ENCODE measurements at places on chromosomes 1 and 21. TPM values are rescaled to one million over a fixed set of nuclear protein-coding genes. Genes with fewer than 3 reads are reported as not detected.

The ZBTB8A gene
- total RNA-seq = 26.2 TPM

GRCh38 chr1:211616231-211616964 lies 37.4 kb upstream of the SLC30A1 start:
- no peak for DNase-seq

- DNase-seq = no peak
Measured at GRCh38 chr1:235401251-235401650, 34.0 kb downstream of the TBCE start.

DNA sequence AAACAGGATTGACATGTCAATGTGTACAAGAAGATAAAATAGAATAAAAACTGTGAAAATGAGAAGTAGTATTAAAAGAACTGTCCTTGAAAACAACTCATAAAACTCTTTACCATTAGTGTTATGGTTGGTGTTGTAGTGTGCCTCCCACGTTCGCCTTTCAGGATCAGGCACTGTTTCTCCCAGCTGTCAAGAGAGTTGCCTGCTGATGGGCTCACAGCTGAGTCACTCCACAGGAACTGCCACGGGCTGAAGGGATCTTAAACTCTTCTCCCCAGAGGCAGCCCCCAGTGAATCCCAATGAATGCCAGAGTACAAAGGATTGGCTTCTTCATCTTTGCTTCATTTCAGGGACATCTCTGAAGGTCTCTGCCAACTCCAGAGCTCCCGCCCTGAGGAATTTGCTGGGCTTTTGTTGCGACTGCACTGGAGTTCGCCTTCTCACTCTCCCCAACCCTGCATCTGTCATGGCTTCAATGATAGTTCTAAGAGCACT lies 119.6 kb downstream of the ADGRL2 start:
- DNase-seq = peak; percentile 85

The CD52 gene
- 4.4 TPM for total RNA-seq

GRCh38 chr21:36783612-36784374 lies 84.9 kb downstream of the SIM2 start:
- DNase-seq = no peak

DNA sequence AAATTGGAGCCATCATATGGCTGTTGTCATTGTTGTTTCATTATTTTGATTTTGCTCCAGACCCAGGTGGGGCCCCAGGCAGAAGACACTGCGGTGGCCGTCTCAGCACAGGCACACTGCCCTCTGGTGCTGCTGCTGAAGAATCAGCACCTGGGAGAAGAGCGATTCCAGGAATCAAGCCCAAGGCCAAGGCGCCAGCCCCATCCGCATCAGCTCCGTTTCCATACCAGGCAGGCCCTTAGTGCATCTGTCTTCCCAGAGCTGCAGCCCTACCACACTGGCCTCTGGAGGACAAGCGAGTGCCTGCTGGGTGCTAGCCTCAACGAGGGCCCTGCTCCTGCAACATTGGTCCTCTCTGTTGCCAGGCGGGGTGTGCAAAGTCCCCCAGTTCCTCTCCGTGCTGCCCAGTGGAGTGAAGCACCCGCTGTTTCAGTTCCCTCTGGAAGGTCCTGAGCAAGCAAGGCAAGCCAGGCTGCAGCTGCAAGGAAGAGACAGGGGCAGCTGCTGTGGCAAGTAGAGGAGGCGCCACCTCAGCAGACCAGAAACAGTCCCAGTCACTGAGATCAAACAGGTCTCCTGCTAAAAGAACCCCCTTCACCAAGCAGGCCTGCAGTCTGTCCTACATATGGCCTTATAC lies 5.2 kb downstream of the GRIK3 start:
- DNase-seq = peak; percentile 85

DNA sequence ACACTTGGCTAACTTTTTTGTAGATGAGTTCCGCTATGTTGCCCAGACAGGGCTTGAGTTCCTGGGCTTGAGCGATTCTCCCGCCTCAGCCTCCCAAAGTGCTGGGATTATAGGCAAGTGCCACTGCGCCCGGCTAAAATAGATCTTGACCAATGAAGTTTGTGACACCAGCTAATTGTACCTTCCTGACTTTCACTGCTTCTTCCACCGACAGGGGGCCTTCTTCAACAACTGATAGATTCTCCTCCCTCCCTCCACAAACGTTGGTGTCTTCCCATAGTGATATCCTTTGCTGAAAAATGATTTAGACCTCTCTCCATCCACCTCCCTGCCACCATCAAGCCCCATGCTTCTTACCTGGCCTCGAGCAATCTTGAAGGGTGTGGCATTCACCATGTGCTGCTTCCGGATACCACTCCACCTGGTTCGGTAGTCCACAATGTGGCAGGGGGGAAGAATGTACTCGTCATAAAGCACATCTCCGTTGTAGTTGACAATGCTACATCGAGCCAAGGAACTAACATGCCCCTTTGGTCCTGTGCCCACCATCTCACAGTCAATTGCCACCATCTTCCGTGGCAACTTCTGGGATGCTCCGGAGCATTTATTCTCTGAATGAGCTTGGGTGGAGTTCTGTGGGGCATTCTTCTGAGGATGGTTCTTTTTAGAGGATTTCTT lies 1.6 kb upstream of the METTL25B start:
- peak; percentile 89 for DNase-seq

The MSH4 gene
- 0.13 TPM for total RNA-seq

GRCh38 chr1:187759825-187760333 lies 931.1 kb downstream of the PLA2G4A start:
- no peak for DNase-seq

DNA sequence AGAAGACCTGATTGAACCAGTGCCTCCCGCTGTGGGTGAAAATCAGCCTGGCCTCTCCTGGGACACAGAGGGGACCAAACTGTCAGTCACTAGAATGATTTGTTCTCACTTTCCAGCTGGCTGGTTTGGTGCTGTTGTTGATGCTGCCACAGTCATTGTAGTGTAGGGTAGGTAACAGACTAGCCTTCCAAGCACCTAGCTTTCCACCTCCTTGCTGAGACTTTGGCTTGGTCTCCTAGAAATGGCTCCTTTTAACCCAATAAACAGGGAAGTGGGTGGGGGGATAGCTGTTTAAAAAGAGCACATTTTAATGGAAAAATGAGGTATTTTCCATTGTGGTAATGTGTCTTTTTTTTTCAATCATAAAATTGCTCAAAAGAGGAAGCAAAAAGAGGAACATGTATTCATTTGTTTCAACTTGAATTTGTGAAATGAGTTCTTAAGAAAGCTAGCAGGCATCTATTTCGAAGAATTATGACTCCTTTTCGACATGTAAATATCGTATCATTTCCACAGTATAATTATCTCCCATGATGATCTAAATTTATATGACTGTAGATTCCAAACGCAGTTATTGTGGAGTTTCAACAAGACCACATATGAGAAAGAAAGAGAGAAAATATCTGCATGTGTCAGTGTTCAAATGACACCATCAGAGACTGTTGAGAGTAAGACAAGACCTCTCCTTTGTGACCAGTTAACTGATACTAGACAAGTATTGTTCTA lies 190.1 kb downstream of the HLX start:
- DNase-seq = peak; percentile 66

Data from endodermal cell (in vitro differentiated cells).